Activated T-helper 2 cell treated with anti-CD3 and anti-CD28 coated beads, Interferon-gamma antibody, Interleukin-2, Interleukin-4, amounts not matched to agents 10 μg/mL and 5 μg/mL and 100 μg/mL, durations not matched to agents 14 hours and 24 hours and 36 hours (primary cell): ENCODE measurements at places on chromosomes 3 and 15. TPM values are rescaled to one million over a fixed set of nuclear protein-coding genes. Genes with fewer than 3 reads are reported as not detected.

DNA sequence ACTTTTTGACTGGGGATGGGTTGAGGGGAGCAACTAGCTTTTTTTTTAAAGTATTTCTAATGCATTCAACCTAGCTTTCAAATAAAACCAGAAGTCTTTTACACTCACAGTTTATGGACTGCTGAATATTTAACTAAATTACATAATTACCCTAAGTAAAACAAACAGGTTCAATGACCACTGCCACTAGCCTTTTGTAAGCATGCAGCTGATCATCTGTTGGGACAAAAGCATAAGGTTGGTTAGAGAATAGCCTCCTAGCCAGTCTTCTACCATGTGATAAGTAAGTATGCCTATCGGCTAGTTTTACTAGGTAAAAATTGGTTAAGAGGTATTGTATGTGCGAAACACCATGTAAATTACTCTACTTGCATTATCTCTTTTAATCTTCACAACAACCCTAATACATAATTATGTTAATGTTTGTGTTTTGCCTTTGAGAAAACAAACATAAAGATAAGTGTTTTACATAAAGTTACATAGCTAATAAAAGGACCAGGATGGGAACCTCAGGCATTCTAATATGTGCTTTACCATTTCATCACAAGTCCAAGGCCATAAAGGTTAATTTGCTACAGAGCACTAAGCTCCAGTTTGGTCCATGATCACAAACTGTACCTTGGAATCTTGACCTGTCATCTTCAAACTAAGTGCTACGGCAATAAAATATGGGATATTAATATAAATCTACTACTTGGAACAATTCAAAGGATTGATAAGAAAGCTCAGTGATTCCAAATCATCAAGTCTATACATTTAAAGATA is 13.2 kb downstream of the PFN2 start:
- DNase-seq: no peak

DNA sequence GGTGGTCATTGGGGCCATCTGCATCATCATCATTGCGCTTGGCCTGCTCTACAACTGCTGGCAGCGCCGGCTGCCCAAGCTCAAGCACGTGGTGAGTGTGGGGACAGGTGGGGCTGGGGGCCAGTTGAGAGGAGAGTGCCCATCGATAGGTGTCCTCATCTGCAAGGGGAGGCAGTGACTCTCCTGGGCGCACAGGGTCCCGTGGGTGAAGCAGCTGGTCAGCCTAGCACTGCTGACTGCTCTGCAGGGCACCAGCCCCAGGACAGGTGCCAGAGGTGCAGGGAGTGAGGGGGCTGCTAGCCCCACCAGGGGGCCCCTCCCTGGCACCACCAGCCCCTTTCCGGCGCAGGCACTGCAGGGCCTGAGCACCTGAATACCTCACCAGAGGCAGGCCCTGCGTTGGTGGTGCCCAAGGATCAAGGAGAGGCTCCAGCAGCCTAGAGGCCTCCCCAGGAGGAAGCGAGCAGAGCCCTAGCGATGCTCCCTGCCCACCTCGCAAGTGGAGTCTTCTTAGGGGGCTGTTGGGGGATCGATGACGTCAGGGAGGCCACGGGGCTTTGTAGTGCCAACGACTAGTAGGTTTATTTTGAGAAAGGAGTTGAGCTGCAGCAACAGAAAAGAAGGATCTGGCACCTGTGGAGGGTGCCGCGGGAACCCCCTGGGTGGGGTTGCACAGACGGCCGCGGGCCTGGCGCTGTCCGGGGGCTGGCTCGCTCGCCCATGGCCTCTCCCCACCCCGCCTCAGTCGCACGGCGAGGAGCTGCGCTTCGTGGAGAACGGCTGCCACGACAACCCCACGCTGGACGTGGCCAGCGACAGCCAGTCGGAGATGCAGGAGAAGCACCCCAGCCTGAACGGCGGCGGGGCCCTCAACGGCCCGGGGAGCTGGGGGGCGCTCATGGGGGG is 976 bp upstream of the ABTB1 start:
- DNase-seq: no peak

DNA sequence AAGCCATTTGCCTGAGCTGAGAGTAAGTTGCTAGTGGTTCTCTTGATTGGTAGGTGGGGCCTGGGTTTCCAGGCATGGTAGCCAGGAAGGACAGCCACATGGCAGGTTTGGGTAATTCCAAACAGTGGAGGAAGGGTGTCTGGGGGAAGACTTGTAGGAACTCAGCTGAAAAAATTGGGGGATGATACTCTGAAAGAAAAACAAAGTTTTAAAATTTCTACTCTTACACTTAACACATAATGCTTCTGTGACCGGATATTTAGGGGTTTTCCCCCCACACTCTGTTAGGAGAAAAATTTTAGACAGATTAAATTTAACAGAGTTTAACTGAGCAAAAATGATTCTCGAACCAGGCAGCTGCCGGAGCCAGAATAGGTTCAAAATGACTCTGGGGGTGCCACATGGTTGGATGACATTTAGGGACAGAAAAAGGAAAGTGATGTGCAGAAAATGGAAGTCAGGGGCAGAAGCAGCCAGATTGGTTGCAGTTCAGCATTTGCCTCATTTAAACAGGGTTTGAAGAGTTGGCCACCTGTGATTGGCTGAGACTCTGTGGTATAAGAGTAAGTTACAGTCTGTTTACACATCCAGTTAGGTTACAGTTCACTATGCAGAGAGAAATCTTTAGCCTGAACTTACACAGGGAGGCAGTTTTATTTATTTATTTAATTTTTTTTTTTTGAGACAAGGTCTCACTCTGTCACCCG is 8.1 kb downstream of the B2M start:
- peak; percentile 64 for DNase-seq

GRCh38 chr3:44981220-44981619 is 5.2 kb downstream of the EXOSC7 start:
- no peak for DNase-seq

GRCh38 chr3:122977746-122978466 is 49.7 kb downstream of the SEMA5B start:
- no peak for DNase-seq

GRCh38 chr3:149391960-149392359 is 14.5 kb upstream of the TM4SF1 start:
- DNase-seq: no peak

DNA sequence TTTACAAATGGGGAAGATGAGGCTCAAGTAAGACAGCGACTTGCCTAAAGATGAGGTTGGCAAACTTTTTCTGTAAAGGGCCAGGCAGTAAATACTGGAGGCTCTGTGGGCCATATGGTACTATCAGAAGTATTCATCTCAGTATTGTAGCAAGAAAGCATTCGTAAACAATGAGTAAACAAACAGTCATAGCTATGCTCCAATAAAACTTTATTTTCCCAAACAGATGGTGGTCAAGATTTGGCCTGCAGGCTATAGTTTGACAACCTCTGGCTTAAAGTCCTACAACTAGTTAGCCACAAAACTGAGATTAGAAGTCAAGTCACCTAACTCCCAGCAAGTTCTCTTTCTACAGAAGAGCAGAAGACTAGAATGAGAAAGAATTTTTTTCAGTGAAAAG is 177.0 kb upstream of the NECTIN3 start:
- DNase-seq: no peak

DNA sequence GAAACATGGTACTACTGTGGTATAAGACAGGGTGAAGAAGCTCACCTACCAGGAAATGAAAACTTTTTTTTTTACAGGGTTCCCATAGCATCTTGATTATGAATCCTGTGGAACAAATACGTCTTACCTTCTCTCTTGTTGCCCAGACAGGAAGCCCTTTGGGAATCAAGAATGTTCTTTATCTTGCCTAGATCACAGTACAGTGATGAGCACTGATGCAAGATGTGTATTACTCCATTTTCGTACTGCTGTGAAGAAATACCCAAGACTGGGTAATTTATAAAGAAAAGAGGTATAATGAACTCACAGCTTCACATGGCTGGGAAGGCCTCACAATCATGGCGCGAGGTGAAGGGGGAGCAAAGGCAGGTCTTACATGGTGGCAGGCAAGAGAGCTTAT is 281.3 kb downstream of the UBE2E2 start:
- no peak for DNase-seq

GRCh38 chr15:79003896-79004295 is 59.0 kb upstream of the CTSH start:
- DNase-seq: no peak

- no peak for DNase-seq
Observed at GRCh38 chr15:92074101-92074500, 220.6 kb downstream of the SLCO3A1 start.

DNA sequence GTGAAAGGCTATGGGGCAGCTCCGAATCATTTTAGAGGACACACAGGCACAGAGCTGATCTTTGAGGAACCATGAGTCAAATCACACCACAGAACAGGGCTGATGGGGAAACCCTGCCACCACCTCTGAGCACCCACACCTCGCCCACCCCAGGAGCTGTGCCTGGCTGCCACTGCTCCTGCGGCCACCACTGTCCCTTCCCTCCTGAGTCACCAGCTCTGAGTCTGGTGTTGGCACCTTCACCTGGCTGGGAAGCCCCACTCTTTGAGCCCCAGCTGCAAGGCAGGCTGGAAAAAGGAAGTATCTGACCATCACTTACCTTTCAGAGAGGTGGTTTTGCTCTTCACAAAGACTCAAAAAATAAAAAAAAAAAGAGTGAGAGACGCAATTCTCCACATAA is 63.6 kb upstream of the MEF2A start:
- no peak for DNase-seq

- DNase-seq: no peak
Observed at GRCh38 chr3:21704796-21705195, 46.2 kb downstream of the ZNF385D start.

GRCh38 chr15:63276342-63277037 is 915 bp upstream of the APH1B start:
- DNase-seq: no peak

- no peak for DNase-seq
Observed at GRCh38 chr3:197269024-197269423, 29.4 kb downstream of the DLG1 start.

DNA sequence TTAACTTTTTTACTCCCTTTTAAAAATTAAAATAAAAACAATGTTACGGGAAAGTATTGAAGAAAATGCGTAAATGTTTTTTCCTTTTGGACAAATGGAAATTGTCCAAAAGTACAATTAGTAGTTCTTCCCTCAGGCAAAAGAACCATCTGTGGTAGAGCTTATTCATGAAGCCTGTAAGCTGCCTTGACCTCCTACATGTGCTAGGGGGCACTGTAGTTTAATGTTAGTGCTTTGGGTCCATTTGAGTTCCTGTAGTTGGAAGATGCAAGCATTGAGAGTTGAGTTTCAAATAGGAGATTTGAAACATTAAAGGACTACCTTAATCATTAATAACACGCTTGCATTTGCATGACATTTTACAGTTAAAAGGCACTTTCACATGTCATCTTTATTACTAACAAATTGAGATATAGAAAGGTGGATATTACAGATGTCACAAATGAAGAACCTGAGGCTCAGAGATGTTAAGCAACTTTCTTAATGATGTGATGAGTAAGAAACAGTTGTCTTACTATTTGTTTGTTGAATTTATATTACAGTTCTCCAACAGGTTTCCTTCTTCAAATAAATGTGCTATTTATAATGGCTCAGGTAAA is 1.8 kb upstream of the ZNF385D start:
- DNase-seq: no peak

GRCh38 chr3:170033489-170033888 is 4.3 kb upstream of the GPR160 start:
- peak; percentile 51 for DNase-seq

- no peak for DNase-seq
Observed at GRCh38 chr15:100730655-100731266, 128.4 kb downstream of the ASB7 start.

GRCh38 chr3:193836918-193837317 is 243.9 kb downstream of the OPA1 start:
- no peak for DNase-seq

DNA sequence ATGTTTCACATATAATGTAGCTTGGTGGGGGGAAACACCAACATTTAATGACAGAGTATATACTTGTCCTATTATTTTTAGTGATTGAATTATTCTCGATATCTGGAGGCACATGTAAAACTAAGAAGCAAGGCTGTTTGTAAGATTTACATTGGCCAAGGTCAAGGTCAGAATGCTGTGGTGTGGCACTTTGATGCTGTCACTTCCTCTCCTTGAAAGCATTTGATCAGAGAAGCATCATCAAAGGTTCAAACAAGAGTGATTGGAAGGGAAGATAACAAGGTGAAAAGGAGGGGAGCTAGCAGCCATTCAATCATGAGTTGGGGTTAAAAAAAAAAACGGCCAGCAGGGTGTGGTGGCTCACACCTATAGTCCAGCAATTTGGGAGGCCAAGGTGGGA is 26.4 kb downstream of the RTF1 start:
- DNase-seq: no peak

GRCh38 chr3:133487920-133488540 is 85.5 kb upstream of the CDV3 start:
- no peak for DNase-seq

DNA sequence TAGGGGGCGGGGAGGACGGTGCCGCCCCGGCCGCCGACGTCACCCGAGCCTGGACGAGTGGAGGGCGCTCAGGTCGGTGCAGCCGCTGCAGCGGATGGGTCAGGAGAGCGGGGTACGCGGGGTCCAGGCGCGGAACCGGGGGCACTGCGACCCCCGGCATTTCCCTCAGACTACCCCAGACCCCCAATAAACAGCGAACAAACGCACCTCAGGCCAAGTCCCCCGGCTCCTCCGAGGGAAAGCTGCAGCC is 78.9 kb downstream of the IQSEC1 start:
- DNase-seq: no peak

Gene PPP1R14D
- total RNA-seq: not detected in 2 replicates

Gene LYZL4
- total RNA-seq: not detected in 2 replicates

Gene ARL8B
- 37.9 and 40.6 TPM in 2 replicates for total RNA-seq

Gene SLC28A1
- not detected in 2 replicates for total RNA-seq

Gene RNU6-1
- not detected in 2 replicates for total RNA-seq

Gene TIGIT
- 6.3 and 6.7 TPM in 2 replicates for total RNA-seq

Gene TLR9
- 0.32 and 0.50 TPM in 2 replicates for total RNA-seq

Gene KIF9
- total RNA-seq: 3.5 and 4.4 TPM in 2 replicates

Gene LEKR1
- 0.30 and 0.52 TPM in 2 replicates for total RNA-seq

Gene ACKR2
- total RNA-seq: 0.44 and 1.0 TPM in 2 replicates
